ENCODE measurements at places on chromosomes 12 and 14.

GRCh38 chr14:25396128-25396527 lies 346.2 kb upstream of the STXBP6 start:
- DNase-seq, result no peak

DNA sequence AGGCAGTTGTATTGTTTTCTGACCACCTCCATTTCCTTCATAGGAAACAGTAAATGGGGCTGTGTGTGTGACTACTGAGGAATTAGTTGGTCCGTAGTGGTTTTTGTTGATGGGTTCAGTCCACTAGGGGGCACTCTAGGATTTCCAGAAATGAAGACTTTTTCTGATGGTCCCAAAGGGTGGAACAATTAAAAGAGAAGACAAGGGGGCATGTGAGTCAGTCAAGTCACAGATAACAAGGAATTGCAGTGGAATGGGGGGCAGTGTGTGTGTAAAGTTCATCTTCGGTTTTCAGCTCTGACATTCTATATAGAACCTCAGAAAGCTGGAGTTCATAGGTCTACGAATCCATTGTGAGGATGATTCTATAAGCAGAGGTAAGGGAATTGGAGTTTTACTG lies 186.6 kb upstream of the OR4E1 start:
- DNase-seq, result no peak

DNA sequence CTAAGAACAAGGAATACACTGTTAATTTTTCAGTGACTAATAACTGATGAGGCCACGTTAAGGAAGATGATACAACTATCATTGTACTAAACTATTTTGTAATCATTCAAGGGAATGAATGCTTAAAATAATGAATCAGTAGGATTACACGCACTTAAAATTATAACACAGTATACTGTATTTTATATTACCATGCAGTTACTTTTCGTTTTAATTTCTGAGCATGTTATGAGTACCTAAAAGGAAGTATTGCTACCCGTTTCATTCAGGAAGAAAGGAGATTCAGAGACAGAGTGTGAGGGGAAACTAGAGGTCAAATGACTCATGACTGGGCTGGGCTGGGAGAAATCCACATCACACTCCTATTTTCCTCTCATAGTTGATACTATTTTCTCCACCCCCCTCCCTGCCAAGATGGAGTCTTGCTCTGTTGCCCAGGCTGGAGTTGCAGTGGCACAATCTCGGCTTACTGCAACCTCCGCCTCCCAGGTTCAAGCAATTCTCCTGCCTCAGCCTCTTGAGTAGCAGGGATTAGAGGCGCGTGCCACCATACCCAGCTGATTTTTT lies 202.0 kb downstream of the PPM1H start:
- DNase-seq, result no peak

DNA sequence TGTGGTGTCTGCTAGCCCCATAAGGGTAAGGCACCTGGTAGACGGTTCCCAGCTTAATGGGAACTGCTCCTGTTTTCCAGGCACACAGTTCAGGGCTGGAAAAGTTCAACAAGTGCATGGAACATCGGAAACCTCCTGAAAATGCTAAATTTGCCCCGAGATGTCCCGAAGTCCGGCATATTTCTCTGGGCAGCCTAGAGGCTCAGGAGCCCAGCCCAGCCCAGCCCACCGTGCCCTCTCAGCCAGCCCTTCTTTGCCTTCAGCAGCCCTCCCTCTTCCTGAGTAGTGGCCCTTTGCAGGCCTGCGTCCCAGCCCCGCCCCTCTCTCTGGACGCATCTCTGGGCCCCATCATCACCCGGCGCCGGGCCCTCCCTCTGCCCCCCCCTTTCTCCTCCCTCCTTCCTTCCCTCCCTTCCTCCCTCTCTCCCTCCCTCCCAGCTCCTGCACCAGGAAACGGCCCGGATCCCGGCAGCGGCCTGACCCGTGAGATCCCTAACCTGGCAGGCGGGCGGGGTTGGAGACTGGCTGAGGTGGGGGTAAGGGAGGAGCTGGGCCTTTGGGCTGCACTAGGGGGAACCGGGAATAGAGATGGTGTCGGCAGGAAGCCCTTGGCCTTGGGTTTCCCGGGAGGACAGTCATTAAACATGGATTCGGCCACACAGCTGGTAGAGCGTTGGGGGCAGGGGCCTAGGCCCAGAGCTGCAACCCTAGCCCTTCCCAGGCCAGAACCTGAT lies at the start of gene BCL2L2:
Gene BCL2L2, plus strand, starts transcription at position 422 of the 734 bp plus-strand sequence. CDS start 935 bp downstream, outside the sequence.
- no peak for DNase-seq

DNA sequence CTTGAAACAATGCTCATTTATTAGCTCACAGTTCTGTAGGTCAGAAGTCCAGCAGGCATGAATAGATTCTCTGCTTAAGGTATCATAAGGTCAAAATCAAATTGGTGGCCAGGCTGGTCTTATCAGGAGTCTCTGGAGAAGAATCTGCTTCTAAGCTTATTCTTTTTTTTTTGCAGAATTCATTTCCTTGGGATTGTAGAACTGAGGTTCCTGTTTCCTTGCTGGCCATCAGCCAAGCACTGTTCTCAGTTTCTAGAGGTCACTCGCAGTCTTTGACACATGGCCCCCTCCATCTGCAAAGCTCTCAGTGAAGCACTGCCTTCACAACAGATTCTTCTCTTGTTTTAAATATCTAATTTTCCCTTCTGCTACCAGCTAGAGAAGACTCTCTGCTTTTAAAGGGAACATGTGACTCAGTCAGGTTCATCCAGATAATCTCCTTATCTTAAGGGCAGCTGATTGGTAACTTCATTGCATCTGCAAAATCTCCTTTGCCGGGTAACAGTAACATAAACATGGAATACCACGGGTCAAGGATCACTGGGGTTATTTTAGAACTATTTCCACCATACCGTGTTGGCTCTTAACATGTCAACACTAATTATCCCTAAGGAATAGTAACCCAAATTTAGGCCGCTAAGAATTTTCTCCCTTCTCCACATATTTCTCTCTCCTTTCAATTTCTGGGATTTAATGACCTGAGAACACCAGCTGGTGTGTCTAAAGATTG lies 25.3 kb downstream of the RHOJ start:
- no peak for DNase-seq
